ENCODE measurements at places on chromosomes 5 and 9.

GRCh38 chr5:539469-540070 lies 15.3 kb upstream of the SLC9A3 start:
- no peak for DNase-seq

DNA sequence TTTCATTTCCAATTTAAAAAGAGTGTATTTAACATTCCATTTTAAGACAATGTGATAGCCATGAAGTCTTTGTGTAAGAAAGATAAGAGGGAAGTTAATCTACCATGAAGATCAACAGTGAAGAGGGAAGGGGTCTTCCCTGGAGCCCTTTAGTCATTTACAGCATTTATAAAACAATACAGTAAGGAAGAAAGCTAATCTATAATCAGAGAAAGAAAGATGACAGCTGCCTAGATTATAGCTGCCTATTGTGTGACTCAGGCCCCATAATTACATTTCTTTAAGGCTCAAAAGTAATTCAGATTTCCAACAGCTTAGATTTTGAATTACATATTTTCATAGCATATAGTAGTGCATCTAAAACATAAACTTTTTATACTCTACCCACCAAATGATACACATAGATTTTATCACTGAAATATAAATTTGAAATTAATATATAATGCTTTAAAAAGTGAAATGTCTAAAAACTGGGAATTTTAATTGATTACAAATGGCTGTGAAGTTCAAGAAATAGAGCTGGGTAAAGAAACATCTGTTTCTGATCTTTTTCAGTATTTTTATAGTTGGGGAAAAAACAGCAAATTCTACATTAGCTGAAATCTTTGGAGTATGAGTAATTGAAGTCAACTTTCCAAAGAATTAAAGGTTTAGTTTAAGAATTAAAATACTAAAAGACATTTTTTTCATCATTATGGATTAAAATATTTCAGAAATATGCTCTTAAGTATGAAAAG lies 89.6 kb downstream of the RIC1 start:
- DNase-seq, result no peak

- no peak for DNase-seq
Measured at GRCh38 chr9:87884578-87885459, 2.1 kb downstream of the SPATA31E1 start.

GRCh38 chr5:43213951-43214350 lies 21.9 kb downstream of the NIM1K start:
- DNase-seq, result no peak

GRCh38 chr5:112276991-112277390 lies 142.1 kb downstream of the EPB41L4A start:
- DNase-seq, result no peak

- DNase-seq, result no peak
Measured at GRCh38 chr9:82191082-82191770, 202.7 kb downstream of the SPATA31D1 start.

DNA sequence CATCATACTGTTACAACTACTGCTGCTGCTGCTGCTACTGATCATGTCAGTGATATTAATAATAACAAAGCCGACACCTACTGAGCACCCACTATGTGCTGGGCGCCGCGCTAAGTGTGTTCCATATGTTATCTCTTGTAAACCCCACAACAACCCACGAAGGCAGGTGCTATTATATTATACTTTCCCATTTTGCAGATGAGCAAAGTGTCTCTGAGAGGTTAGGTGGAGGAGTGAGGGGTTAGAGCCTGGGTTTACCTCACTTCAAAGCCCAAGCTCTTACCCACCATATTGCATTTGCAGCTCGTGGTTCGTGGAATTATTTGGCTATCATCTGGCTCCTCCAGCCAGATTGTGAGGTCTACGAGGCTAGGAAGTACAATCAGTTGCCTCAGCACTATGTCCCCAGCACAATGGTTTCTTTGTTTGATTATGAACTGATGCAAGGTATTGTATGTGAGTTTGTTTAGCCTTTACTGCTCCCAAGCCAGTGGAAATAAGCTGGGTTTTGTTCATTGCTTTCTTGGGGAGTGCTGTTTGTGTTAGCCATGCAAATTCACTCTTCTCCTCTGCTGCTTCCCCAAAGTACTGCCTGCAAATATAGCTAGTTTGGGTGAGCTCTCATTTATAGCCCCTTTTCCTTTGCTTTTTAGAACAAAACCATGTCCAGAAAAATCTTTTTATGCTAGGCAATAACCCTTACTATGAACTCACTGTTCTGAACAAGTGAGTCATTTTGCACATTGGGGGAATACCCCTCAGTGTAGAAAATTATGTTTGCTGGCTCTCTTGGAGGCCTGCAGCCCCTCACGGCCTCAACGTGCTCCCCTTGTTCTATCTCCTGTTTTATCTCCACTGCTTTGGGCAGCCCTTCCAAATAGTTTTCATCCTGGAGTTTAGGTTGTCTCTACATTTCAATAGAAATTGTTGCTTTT lies 47.9 kb downstream of the ALG2 start:
- no peak for DNase-seq

- DNase-seq, result no peak
Measured at GRCh38 chr5:38417658-38418017, 138.8 kb downstream of the LIFR start.

DNA sequence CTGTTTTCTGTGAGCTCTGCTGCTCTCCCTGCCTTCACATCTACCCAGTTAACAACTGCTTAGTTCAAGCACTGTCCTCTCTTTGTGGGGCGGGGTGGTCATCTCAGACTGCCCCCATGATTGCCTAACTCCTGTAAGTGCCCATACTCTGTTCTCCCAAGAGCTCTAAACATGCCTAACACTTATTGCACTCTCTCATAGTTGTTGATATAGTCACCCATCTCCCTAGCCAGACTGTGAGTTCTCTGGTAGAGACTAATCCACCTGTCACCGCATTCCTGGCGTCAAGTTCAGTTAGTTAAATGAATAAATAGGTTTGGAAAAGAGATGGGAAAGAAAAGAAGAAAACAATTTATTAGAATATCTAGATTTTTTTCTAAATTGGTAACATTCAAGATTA lies 18.3 kb upstream of the MUSK start:
- DNase-seq, result no peak

DNA sequence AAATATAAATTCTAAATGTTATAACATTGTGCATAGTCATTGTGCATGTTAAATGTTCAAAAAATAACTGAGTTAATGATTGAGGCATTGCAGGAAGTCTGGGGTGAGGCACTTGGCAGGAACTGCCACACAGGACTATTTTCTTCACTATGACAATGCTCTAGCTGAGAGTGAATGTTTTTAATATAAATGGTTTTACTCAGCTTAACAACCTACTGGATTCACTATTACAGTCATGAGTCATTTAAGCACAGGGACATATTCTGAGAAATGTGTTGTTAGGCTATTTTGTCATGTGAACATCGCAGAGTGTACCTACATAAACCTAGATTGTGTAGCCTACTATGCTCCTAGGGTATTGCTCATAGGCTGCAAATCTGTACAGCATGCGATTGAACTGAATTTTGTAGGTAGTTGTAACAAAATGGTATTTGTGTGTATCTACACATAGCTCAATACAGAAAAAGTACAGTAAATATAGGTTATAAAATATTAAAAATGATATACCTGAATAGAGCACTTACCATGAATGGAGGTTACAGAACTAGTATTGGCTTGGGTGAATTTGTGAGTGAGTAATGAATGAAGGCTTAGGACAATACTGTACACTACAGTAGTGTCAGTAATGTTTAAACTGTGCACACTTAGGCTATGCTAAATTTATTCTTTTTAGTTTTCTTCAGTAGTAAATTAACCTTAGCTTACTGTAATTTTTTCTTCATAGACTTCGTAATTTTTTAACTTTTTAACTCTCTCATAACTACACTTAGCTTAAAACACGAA lies 346.1 kb upstream of the PTGER4 start:
- DNase-seq, result no peak

DNA sequence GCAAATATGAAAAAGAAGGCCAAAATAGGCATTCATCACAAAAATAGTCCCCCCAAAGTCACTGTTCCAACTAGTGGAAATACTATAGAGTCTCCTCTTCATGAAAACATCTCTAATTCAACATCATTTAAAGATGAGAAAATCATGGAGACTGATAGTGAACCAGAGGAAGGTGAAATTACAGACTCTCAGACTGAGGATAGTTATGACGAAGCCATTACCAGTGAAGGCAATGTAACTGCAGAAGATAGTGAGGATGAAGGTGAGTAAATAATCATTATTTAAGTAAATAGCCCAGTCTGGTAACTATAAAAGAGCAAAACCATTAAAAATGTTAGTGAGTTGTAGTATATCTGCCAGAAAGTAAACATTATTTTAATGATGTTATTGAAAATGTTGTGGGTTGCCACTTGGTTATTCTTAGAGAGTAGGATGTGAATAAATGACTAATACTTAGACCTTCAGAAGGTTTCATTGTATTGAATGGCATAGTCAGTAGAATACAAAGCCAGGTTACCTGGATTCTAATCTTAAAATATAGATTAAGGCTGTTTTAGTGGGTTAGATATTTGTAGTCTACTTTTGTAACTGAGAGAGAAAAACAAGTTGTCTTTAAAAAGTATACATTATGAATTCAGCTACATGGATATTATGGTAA lies 16.3 kb downstream of the AGGF1 start:
- DNase-seq, result no peak

DNA sequence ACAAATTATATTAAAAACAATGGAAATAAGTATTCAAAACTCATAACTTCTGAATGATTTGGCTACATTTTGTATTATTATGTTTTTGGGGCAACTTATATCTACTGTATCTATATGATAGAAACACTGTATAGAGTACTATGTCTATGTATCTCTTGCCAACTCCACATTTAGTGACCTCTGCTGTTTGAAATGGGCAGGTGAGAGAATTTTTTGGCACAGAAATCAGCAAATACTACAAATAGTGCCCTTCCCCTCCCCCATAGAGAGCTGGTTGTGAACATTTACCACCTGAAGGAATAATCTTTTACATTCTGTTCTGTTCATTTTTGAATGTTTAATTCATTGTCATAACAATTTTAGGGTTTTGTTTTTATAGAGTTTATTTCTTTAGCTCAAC lies 545.3 kb downstream of the PDE4D start:
- no peak for DNase-seq

DNA sequence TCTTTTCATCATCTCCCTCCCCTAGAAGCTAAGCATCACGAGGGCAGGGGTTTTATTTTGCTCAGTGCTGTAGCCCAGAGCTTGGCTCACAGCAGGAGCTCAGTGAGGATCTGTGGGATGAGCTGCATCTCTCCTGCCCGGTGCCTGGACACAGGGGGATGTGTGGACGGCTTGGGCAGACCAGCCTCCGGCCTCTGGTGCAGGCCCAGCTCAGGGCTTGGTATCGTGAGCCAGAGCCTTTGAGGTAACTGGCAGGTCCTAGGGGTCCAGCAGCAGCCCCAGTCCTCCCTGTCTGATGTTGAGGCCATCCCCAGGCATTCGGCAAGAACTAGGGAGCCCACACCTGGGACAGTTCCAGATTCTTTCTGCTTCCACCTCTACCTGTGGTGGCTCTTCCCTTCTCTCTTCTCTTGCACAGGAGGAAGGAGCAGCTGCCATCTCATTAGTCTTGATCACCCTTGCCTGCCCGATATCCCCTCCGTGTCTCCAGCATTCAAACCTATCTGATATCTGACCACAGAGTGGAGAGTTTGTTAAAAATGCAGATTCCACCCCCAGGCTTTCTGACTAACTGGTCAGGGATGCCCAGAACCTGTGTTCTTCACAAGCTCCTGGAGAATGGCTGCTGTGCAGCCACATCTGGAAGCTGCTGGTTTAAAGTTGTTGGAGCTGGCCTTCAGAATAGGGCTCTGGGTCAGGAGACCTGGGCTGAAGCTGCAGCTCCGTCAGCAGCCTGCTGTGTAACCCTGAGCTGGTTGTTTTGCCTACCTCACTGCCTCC lies 7.9 kb upstream of the SLC6A7 start:
- no peak for DNase-seq

DNA sequence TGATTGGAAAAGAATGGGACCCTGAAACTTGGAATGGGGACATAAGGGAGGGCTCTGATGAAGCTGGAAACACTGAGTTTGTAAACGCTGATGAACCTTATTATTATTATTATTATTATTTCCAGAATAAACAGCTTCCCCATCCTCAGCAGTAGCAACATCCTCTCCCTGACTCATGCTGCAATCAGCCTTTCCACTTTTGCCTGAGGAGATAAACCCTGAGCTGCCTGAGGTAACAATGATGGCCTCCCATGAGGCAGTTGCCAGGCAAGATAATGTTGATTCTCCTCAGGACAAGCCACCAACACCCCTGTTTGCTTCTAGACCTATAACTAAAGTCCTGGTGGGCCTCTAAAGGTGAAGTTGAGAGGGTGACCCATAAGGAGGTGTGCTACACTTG lies 139.2 kb upstream of the ATP10B start:
- DNase-seq, result no peak

- DNase-seq, result no peak
Measured at GRCh38 chr5:178307267-178308045, 74.9 kb upstream of the PHYKPL start.

GRCh38 chr5:173807181-173807655 lies 80.9 kb upstream of the CPEB4 start:
- DNase-seq, result no peak

DNA sequence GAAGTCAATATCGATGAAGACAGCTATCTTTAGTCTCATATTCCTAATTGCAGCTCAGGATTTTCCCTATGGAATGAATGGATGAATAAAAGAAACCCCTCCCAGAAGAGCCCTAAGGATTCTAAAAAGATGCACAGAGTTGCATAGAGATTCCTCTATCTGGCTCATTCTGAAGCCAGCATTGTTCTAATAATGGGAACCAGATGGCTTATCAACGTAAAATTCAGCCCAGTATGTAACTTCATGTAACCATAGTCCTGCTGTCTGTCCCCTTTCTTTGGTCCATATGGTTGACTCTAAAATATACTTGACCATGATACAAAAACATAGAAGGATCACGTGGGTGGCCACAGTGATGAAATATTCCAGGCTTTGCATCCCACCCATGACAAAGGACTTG lies 508.6 kb downstream of the RASEF start:
- DNase-seq, result no peak

DNA sequence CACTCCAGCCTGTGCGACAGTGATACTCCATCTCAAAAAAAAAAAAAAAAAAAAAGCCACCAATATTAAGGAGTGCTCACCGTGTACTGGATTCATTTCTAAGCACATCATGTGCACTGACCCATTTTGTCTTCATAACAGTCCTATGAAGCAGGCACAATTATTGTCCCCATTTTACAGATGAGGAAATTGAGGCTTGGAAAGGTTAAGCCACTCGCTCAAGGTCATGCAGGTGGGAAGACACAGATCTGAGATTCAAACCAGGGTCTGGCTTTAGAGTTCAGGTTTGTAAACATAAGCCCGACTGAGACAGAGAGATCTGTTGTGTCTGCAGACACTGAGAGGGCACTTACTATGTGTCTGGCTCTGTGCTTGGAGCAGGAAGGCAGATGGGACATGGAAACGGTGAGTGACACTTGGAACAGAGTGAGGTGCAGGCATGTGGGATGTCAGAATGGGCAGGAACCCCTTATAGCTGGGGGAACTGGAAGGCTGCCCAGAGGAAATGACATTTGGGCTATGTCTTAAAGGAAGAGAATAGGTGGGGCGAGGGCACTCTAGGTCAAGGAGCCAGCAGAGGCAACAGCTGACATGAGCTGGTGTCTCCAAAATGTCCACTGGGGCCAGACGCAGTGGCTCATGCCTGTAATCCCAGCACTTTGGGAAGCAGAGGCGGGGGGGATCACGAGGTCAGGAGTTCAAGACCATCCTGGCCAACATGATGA lies 69.9 kb downstream of the STK10 start:
- peak; percentile 16 for DNase-seq

GRCh38 chr5:68762201-68762600 lies 331.6 kb upstream of the SLC30A5 start:
- no peak for DNase-seq

GRCh38 chr5:92543201-92543600 lies 1037.8 kb downstream of the NR2F1-AS1 start:
- DNase-seq, result no peak

Data from activated gamma-delta T cell treated with Interleukin-2 at 50 U/mL for 16 hours (primary cell).